GM23338 (cell line): ENCODE measurements at places on chromosomes 2 and 18.
A peak's percentile ranks its signal among the peaks of the same experiment; 100 is the strongest.

GRCh38 chr2:28764909-28765711 is 13.5 kb downstream of the PPP1CB start:
- no peak for DNase-seq

DNA sequence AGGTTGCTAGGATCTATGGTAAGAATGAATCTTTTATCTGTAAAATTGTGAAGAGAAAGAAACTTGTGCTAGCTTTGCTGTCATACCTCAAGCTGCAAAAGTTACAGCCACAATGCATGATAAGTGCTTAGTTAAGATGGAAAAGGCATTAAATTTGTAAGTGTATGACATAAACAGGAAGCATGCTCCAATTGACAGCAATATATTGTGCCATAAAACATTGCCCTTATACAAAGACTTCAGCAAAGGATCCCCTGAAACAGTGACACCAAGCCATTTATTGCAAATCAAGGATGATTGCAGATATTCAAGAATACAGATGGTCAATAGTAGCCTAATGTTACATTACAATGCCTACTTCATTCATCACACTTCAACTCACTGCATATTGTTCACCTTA is 283.1 kb downstream of the CPS1 start:
- no peak for DNase-seq

- no peak for DNase-seq
Measured at GRCh38 chr2:99694331-99694730, 204.5 kb upstream of the REV1 start.

GRCh38 chr18:22211657-22212056 is 42.3 kb downstream of the GATA6 start:
- DNase-seq: no peak

DNA sequence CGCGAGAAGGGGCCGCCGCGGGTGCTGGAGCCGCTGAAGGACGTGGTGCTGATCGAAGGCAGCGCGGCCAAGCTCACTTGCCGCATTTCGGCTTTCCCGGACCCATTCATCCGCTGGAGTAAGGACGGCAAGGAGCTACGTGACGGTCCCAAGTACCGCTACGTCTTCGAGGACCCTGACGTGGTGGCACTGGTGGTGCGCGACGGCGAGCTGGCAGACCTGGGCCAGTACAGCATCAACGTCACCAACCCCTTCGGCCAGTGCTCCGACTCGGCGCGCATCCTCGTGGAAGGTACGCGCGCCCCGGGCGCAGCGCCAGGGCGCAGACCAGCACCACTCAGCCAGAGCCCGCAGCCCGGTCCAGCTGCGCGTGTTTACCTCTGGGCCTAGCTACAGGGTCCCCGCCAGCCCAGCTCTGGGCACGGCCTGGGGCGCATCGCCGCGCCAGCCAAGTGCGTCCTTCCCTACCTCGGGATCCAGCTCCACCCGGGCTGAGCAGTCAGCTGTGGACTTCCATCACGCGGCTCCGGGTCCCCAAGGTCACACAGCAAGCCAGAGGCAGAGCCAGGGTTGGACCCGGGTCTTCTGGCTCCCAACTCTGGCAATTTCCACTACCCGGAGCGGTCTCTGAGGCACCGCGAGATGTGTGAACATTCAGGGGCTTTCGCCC is 1.7 kb upstream of the GMPPA start:
- DNase-seq: peak; percentile 65

- no peak for DNase-seq
Measured at GRCh38 chr2:8388781-8389180, 293.1 kb upstream of the ID2 start.

- DNase-seq: no peak
Measured at GRCh38 chr2:134401081-134401497, 147.2 kb downstream of the MGAT5 start.

DNA sequence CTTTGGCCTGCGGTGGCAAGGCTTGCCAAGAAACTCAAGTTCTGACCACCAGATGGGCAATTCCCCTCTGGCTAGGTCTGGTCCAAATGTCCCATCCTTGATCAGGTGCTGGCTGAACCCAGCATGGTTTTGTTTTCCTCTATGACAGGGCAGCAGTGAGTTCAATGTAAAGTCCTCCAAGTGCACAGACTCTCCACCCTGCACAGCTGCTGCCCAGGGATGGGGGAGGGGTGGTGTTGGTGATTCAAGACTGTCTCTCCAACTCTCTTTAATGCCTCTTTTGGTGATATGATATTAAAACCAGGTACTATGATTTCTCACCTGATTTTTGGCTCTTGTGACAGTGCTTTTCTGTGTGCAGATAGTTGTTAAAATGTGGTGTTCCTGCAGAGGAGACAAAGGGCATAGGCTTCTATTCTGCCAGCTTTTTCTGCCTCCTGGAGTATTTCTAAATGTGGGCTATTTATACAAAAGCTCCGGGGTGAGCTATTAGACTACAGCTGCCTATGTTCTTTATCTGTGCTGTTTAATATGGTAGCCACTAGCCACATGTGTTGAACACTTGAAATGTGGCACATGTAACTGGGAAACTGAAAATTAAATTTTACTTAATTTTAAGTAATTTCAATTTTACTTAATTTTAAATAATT is 64.0 kb upstream of the STK39 start:
- no peak for DNase-seq

GRCh38 chr2:109549016-109549590 is 64.7 kb downstream of the SEPTIN10 start:
- no peak for DNase-seq

GRCh38 chr2:119462574-119462973 is 30.9 kb downstream of the TMEM37 start:
- DNase-seq: no peak

GRCh38 chr2:196268538-196269338 is 97.4 kb upstream of the STK17B start:
- DNase-seq: no peak

DNA sequence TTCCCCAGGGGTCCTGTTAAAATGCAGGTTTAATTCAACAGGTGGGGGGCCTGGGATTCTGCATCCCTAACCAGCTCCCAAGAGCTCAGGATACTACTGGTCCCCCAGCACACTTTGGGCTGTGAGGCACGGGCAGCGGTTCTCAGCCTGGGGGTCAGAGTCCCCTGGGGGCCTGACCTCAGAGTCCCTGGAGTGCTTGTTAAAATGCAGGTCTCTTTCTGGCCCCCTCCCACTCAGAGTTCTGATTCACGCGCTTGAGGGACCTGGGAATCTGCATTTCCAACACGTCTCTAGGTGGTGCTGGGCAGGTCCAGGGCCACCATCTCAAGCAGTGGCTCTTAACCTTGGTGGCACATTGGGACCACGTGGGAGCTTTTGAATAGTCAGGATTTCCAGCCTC is 2.8 kb upstream of the OTOS start:
- no peak for DNase-seq

DNA sequence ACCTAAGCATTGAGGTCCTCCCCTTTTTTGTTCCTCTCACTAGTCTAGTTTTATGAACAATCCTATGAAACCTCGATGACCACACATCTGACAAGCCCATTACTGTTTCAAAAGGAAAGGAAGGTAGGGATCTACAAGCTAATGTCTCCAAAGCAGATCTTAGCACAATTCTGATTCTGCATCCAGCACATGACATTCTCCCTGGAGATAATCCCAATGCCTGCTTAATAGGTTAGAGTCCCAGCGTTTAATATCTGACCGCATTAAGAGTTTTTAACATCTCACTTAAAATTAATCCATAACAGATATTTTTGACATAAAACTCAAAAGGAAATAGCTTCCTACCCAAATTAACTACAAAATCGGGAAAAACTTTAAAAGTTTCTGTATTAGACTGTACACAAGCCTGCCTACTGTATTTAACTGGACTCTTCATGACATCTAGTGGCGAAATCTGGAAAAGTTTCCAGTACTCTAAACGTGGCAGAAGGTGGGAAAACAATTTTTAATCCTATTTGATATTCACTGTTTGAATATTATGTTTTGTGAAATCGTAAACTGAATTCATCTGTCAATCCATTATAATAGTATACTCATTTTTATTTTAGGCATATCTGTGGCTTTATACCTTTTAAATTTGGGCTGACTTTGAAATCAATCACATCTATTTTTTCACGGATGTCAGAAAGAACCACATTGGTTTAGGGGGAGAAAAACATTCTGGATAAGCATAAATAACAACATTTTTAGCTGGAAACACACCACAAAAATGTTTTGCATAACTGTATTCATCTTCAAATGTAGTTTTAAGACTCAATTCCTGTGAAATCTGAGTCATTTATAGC is 62.4 kb downstream of the TXNL1 start:
- peak; percentile 76 for DNase-seq

DNA sequence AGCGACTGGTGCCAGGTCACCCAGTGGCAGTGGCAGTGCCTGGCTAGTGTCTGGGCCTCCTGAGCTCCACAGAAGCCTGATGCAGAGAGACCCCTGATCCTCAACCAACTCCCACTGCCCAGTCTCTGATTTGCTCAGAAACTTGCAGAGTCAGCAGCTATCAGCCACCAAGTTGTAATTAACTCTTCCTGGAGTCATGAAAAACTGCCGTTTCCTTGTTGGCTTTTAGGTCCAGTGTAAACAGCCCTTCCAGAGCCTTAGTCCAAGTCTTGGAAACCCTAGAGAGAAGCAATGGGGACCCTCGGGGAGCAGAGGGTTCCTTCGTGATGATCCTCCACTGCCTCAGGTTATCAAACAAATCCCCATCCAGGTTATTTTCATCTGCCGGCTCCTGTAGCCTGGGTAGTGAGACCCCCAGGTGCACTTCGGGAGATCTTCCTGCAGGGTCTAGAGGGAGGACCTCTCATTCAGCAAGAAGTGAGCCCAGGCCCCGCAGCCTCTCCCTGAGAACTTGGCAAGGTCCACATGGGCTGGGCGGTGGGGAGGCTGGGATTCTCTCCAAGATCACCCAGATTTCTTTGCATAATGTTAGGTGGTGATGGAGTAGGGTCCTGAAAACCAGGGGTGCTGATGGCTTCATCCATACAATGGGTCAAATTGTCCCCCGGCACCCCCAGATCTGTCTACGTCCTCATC is 137.7 kb upstream of the HDAC4 start:
- no peak for DNase-seq

- peak; percentile 28 for DNase-seq
Measured at GRCh38 chr18:74714791-74715190, 117.1 kb downstream of the ZNF407 start.

- DNase-seq: no peak
Measured at GRCh38 chr2:159637988-159638501, 21.7 kb upstream of the BAZ2B start.

- no peak for DNase-seq
Measured at GRCh38 chr2:159227467-159227866, 59.0 kb downstream of the WDSUB1 start.

DNA sequence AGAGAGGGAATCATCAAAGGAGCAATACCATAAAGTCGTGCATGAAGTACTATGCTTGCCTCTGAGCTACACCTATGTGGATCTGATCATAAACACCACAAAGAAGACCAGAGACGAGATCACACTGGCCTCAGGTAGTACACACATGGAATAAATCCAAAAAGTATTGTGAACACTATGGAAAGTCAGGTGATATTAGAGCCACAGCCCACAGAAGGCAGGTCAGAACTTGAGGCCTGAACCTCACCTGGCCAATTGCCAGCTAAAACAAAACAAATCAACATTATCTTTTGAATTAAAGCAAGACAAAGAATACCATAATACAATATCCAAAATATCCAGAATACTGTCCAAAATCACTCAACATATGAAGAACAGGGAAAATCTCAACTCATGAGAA is 371.1 kb downstream of the NCKAP5 start:
- no peak for DNase-seq

DNA sequence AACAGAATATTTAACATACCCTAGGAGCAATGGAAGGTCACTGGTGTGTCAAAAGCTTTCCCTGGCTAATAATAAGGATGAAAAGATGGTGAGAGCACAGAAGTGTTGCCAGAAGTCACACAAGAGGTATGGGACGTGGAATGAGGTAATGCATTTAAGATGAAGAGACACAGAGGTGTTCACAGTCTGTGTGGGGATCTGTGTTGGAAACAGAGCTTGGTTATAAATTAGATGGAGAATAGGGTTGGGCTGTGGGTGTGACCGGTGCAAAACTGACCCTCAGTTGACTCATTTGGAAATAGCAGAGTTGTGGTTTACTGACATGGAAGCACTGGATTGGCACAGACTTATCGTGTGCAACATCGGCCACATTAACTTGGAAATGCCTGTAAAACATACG is 372.5 kb downstream of the SATB2 start:
- DNase-seq: no peak

DNA sequence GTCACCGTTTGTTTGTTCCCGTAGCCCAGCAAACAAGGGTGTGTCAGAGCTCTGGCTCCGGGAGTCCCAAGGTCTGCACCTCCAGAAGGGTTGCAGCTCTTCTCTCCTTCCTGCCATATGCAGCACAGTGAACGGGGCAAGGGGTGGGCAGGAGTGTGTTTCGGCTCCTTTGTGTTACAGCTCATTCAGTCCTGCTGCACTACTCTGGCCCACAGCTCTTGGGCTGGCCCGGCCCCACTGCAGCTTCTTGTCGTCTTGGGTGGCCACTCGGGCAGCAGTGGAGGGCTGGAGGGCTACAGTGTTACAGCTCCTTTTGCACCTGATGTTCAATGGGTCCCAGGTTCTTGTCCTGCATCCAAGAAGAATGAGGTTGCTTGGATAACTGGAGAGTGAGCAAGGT is 408.3 kb downstream of the DCC start:
- no peak for DNase-seq

DNA sequence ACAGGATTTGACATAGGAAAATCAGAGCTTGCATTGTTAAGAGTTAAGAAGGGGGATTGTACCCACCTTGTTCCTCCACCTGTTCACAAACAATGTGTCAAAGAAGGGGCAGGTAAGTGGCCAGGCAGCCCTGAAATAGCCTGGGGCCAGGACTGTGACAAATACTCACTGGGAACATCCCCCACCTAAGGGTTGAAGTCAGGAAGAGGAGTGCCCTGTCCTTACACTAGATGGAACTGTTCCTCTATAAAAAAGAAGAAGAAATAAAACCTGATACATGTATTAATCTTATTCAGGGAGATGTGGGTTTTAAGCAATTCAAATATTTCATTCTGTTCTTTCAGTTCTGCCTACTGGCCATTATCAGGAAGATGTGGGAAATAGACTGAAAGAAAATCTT is 41.9 kb downstream of the TACR1 start:
- DNase-seq: peak; percentile 54

GRCh38 chr18:33697498-33697897 is 119.5 kb downstream of the ASXL3 start:
- no peak for DNase-seq

DNA sequence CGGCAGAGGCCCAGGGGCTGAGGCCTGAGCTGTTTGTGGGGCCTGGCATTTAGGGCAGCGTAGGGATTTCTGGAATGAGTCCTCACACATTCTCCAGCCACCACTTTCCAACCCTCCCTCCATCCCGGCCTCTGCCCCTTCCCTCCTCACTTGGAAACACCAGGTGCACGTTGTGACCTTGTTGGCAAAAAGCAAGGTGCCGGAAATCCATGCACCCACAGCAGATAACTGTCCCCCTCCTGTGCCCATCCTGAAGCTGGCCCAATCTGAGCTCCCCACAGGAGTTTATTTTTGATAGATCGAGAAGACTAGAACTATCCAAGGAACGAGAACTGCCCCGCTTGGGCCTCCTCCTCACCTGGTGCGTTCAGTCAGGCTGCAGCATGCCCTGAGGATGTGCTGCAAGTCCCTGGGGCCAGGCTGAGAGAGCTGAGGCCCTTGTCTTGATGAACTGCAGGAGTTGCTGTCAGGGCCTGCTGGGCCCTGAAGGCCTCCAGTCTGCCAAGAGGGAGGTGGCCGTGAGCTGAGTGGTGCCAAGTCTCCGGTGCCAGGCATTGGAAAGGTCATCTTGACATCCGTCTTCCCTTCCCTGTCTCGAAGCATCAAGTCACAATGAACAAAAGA is 55.8 kb downstream of the CTIF start:
- DNase-seq: no peak
